NCI-H748 treated with DMSO at 0.1 percent for 48 hours (cell line): ENCODE measurements at places on chromosomes 5 and 9.

GRCh38 chr5:167063788-167064187 lies 1227.7 kb upstream of the WWC1 start:
- DNase-seq, result peak; percentile 21

DNA sequence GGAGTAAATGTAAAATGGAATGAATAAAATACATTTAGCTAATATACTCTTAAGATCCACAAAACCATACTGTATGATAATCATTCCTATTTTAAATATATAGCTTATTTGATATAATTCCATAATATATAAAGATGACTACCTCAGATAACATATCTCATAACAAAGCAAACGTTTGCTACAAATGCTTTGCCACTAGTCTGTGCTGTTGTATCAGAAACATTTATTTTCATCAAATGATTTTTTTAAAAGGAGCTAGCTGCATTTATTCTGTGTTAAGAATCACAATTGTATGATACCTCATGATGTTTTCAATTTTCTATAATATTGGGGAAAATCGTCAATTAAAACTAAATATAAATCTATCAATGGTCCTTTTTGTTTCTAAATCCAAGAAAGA lies 567.2 kb downstream of the PTPRD start:
- DNase-seq, result peak; percentile 41

DNA sequence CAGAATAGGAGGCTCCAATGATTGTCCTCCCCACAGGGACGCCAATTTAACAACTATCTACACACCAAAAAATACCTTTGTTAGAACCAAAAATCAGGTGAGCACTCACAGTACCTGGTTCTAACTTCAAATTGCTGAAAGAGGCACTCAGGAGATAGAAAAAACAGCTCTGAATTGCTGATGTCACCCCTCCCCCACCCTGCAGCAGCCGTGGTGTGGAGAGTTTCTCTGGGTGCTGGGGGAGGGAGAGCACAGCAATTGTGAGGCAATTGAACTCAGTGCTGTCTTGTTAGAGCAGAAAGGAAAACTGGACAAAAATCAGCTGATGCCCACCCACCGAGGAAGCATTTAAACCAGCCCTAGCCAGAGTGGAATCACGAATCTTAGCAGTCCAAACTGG lies 41.8 kb downstream of the TNFSF8 start:
- no peak for DNase-seq

DNA sequence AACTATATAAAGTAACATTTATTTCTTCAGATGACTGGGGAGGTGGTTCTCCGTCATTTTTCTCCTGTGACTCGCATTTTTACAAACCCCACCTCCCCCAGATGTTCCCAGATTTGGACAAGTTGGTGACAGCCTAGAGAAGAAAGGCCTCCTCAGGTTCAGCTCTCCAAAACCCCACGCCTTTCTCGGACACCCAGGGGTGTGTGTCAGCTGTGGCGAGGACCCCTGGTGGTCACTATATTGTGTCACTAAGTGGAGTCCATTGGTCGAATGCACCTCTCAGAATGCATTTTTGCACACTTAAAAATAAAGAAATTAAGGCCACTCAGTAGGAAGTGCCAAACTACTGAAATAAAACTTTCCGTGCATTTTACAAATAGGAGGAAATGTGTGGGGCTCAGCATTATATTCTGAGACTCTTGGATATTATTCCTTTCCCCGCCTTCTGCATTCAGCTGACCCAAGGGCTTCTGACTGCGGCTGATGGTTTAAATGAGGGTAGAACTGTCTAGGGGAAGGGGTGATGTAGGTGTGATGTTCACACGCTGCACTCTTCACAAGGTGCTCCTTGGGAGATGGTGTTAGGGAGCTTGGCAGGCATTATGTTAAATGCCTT lies 47.6 kb downstream of the ACO1 start:
- no peak for DNase-seq
